HL-60 (cell line): ENCODE measurements at places on chromosomes 3 and 15.
A peak's percentile ranks its signal among the peaks of the same experiment; 100 is the strongest.

- no peak for DNase-seq
Observed at GRCh38 chr3:178084938-178085816, 451.1 kb upstream of the KCNMB2 start.

- no peak for DNase-seq
Observed at GRCh38 chr3:131282379-131282778, 99.2 kb upstream of the NUDT16 start.

GRCh38 chr3:124142389-124142970 is 150.6 kb upstream of the ROPN1 start:
- DNase-seq, result no peak

- no peak for DNase-seq
Observed at GRCh38 chr3:11522953-11523571, 120.7 kb downstream of the VGLL4 start.

GRCh38 chr3:53032609-53033008 is 13.3 kb downstream of the SFMBT1 start:
- no peak for DNase-seq

DNA sequence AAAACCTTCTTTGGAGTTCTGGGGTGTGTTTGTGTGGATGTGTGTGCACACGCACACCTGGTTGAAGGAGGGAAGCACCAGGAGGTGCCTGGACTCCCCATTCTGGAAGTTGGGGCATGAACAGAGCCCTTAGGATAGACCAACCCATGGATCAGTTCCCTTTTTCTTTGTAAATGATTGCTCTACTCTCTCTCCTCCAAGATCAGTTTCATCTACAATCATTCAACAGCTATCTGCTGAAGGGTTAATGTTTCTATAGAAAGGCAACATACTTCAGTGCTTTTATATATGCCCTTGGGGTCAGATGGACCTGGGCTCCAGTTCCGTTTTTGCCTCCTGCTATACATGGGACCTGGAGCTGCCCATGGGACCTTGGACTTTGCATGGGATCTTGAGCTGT is 352.1 kb upstream of the CFAP20DC start:
- DNase-seq, result no peak

DNA sequence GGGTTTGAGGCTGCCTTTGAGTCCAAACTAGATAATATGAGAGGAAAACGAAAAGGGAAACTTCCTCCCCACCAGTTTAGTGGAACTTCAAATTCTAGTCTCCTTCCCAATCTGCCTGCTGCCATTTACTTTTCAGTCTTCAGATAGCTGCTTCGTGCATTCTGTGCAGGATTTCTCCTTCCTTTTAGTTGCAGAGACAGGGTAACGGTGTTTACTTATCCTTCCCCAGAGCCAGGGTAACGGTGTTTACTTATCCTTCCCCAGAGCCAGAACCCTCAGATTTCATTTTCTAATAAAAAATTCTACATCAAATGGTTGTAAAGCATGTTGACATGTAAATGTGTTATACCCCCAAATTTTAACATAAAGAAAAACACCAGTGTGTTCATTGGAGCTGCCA is 282.6 kb downstream of the VPS13C start:
- no peak for DNase-seq

DNA sequence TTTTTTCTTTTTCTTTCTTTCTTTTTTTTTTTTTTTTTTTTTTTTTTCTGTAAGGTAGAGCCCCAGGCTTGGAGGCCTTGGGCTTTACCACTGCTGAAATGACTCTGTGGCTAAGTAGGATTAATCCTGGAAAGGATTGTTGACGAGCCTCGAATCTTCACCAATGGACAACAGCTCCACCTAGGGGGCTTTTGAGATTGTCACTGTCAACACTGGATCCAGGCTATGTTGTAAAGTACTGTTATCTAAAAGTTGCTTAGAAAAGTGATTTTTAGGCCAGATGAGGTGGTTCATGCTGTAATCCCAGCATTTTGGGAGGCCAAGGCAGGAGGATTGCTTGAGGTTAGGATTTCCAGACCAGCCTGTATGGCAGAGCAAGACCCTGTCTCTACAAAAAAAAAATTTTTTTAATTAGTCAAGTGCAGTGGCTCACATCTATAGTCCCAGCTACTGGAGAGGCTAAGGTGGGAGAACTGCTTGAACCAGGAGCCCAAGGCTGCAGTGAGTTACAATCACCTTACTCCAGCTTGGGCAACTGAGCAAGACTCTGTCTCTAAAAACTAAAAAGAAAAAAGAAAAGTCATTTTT is 41.6 kb downstream of the KLHL18 start:
- DNase-seq, result peak; percentile 69

DNA sequence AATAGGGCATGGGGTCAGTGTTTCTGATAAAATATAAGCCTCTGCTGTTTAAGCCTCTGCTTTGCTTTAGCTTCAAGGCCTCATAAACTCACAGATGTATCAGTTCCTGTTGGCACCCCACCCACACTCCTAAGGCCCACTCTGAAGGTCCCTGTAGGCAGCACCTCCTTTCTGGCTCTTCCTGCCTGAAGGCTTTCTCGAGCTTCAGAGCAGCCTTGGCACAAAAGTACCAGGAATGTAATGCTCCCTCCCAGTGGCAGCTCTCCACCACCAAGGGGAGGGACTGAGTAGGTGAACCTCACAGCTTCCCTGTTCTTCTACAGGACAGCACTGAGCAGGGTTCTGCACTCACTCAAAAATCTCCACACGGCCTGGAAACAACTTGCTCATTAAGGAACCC is 102.2 kb downstream of the ABHD5 start:
- no peak for DNase-seq

GRCh38 chr3:197749315-197749600 is 425 bp upstream of the FYTTD1 start:
- DNase-seq, result no peak

DNA sequence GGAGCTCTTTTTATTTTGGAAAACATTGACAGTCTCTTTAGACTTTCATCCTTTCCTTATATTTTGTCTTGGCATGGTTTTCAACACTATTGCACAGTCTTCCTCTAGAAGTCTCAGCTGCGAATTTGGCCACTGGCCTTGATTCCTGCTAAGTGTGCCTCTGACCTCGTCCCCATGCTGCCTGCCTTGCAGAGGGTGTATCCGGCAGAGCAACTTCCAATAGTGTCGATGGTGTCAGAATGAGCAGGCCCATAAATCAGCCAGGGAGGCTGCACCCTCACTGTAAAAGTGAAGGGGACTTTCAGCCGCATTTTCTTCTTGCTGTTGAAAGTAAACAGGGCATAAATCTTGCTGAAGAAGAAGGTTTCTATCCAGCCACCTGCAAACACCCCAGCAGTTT is 336.7 kb upstream of the TRIM42 start:
- DNase-seq, result no peak

DNA sequence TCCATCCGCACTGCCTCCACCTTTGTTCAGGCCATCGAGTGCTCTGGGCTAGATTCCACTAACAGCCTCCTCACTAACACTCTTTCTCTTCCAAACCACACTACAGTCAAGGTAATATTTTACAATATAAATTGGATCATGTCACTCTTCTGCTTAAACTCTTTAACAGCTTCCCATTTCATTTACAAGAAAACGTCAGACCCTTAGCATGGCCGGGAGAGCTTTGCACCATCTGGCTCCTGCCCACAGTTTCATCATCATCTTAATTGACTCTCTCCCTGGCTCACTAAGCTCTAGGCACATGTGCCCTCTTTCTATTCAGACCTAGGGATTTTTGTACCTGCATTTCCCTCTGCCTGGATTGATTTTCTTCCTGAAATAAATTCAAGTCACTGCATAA is 354.7 kb downstream of the FGF12 start:
- no peak for DNase-seq

DNA sequence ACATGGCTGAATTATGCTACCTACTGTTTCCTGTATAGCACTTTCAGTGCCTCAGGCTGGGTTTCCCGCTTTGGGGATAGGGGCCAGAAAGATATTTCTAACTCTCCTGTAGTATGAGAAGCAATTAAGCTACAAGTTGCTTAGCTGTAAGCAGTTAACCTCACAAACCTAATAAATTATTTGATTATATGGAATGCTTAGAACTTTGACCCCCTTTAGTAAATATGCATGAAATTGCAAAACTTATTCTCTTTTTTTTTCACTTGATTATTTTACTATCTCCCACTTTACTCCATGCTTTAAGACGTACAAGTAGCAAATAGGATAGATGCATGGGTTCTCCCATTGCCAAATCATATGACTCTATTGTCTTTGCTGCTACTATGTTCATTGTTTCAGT is 27.5 kb upstream of the CHMP2B start:
- DNase-seq, result no peak

- DNase-seq, result no peak
Observed at GRCh38 chr3:16461463-16462245, 51.8 kb downstream of the RFTN1 start.

- DNase-seq, result no peak
Observed at GRCh38 chr3:49329186-49329585, 10.7 kb downstream of the USP4 start.

DNA sequence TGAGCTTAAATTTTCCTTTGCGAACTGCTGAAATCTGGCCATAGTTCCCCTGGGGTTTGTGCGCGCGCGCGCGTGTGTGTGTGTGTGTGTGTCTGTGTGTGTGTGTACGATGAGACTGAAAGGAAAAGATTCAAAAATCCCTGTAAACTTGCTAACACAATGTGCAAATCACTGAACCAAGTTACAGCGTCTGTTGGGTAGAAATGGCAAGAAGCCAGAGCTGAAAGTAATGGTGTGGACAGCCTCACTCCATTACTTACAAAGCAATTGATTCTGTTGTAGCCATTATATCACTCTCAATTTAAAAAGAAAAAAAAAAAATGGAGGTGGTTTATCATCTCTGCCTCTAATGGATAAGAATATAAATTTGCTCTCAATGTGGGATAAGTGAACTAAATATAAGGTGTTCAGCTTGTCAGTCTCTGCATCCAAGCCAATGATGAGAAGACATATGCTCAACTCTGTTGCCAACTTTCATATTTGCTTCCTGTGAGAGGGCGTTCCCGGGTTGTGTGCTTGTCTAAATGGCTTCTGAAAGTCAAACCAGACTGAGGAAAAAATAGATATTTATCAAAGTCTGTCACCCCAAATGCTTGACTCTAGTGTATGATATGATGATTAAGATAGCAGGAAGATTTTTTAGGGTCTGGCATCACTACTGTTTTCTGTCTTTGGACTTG is 422.2 kb downstream of the ZNF385D start:
- no peak for DNase-seq

DNA sequence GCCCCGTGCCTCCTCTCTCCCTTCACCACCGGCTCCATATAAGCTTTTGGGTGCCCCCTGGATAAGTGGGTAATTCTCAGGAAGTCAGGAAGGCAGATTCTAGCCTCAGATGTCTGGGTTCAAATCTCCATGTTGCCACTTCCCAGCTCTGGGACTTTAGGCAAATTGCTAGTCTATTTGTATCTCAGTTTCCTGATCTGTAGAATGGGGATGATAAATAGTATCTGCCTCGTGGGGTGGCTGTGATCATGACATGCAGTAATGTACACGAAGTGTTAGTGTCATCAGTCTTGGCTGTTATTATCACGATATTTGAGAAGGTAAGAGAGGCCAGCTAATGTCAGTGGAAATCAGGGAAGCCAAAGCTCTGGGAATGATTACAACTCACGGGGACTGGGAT is 43.3 kb downstream of the MUC4 start:
- DNase-seq, result no peak

DNA sequence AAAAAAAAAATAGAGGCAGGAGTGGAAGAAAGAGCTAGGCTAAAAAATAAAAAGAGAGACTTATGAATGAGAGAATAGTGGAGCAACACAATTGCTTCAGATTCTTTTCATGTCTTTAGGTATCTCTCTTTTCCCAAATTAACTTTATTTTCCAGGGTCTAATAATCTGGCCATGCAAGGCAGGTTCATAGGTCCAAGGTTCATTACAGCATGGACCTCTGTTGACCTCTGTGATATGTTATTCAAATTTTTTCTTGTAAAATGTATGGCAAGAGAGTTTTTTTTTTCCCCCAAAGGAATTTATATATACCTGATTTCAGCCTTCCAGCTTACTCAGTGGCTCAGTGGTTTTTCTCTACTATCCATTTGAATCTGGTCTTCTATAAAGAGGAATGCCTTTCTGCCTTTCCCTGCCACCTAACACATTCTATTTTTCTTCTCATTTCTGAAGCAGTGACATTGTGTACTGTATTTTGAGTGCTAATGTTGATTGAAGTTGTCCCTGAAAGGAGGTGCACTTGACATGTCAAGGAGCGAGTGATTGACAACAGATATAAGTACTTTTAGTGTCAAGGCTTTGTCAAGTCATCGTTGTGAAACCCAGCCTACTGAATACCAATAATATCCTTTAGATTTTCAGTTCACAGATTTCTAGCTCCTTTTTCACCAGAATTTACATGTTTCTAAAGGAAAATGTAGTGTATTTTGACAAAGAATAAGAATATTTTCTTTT is 118.5 kb downstream of the MAP2K5 start:
- DNase-seq, result no peak

DNA sequence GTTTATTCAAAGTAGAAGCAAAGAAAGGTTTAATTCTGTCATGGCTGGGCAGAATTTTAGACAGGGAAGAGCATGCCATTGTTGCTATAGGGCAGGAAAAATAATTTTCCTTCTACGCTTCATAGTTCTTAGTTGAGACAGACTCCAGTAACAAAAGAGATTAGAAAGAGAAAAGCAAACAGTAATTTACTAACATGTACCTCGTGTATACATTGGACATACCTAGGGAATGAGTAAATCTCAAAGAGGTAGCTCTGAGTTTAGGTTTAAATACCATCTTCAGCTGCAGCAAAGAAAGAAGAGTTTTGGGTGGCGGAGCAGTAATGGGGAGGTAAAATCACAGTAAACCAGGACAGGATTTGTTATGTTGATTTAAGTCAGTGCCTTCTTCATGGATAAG is 416.1 kb downstream of the EPHA6 start:
- no peak for DNase-seq

DNA sequence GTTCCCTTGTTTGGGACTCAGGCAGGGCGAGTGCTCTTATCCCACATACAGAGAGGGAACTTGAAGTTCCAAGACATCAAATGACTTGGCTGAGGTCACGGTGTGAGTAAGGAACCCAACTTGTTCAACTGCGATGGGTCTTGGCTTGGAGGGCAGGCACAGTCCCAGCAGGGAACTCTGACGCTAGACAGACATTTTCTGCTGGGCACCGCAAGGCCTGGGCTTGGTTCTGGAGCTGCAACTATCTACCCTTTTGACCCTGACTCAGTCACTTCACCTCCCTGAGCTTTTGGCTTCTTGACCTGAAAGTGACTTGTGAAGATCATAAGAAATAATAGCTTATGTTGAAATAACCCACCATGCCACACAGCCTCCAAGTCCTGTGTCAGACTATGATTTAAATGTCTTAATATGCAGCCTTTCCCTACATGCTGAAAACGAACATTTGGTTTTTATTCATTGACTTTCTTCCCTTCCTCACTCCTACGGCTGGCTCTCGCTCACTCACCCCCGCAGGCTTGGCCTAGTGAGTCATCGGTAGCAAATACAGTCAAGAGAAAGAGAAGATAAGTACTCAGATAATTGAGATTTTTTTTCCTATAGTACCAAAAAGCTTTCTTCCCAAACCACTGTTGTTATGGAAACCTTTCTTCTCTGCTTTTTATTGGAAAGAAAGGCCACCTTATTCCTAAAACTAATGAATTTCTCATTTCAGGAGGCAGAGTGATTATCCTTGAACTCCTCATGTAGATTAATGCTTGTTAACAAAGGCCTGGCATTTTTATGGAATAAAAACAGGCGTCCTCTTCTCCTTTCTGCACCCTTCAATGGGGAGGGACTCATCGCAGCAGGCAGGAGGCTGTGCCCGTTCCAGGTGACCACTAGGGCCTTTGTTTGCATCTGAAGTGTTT is 178.4 kb downstream of the ATP10A start:
- no peak for DNase-seq
